ENCODE measurements at places on chromosomes 7 and 10. TPM values are rescaled to one million over a fixed set of nuclear protein-coding genes. Genes with fewer than 3 reads are reported as not detected.
A peak's percentile ranks its signal among the peaks of the same experiment; 100 is the strongest.

Gene FBXO24
- 0.50 TPM for total RNA-seq

Gene STN1
- total RNA-seq = 12.5 TPM

DNA sequence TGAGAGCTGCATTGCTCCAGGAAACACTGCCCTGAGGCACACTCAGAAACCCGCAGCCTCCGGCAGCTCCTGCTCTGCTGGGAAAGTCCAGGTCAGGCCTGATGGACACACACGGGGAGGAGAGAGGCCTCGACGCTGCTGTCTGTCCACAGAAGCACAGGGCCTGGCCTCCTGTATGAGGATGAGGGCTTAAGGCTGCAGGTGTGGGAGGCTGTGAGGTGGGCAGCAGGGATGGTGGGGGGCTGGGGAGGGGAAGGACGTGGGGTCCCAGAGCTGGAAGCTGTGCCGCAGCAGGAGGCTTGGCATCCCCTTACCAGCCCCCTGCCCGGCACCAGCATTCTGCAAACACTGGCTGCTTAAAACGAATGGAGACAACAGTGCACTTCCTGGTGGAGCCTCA, 186.2 kb downstream of the DNAJB6 start:
- no peak for DNase-seq
- H3K36me3 ChIP-seq = no peaks in the 10 kb centered on the region
- no peak overlapping the region for H3K4me3 ChIP-seq
- H3K4me1 ChIP-seq = no peaks in the 10 kb centered on the region
- peaks cover 27% of the 10 kb centered on the region for H3K27me3 ChIP-seq
- H3K27ac ChIP-seq = no peak overlapping the region

Gene MUC12
- total RNA-seq = 1.6 TPM

GRCh38 chr10:42869977-42870350, 87.4 kb downstream of the BMS1 start:
- peaks cover 5% of the 10 kb centered on the region for H3K4me1 ChIP-seq
- no peaks in the 10 kb centered on the region for H3K36me3 ChIP-seq
- H3K4me3 ChIP-seq = no peak overlapping the region
- DNase-seq = no peak

DNA sequence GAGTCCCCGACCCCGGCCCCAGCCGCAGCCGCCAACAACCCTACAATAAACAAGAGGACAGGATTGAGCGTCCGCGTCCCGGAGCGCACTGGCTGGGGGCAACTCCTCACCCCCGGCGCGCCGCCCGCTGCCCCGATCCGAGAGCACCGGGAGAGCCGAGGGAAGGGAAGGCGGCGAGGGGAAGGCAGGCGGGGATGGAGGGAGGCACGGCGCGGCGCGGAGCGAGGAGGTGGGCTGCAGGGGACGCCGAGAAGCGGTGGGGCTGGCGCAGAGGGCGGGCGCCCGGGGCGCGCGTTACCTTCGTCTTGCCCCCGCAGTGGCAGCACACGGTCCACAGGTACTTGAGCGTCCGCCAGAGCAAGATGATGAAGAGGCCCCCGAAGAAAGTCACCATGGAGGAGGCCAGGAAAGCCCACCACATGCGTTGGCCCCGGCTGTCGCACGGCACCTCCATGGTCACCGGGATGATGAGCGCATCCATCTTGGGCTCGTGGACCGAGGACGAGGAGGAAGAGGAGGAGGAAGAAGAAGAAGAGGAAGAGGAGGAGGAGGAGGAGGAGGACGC, 559 bp downstream of the KCNMA1 start:
- no peak for DNase-seq
- H3K27ac ChIP-seq = peak overlapping the region; percentile 79
- peaks cover 74% of the 10 kb centered on the region for H3K4me1 ChIP-seq
- no peaks in the 10 kb centered on the region for H3K27me3 ChIP-seq
- H3K36me3 ChIP-seq = peaks cover 11% of the 10 kb centered on the region

Gene ZSWIM8
- 55.2 TPM for total RNA-seq

Gene NKX1-2
- not detected for total RNA-seq

Gene SHOC2
- 39.5 TPM for total RNA-seq

Gene ZDHHC16
- 60.9 TPM for total RNA-seq

- H3K4me1 ChIP-seq = peaks cover 47% of the 10 kb centered on the region
- peak overlapping the region; percentile 98 for H3K27ac ChIP-seq
- H3K27me3 ChIP-seq = no peaks in the 10 kb centered on the region
- H3K36me3 ChIP-seq = peaks cover 15% of the 10 kb centered on the region
- DNase-seq = peak; percentile 93
- H3K4me3 ChIP-seq = peak overlapping the region; percentile 77
Observed at GRCh38 chr7:33933611-33934281, 28.4 kb downstream of the BMPER start.

Measured in HFFc6 (cell line).